Ascending aorta (tissue), 2 donors: ENCODE measurements at places on chromosomes 5 and 9. TPM values are rescaled to one million over a fixed set of nuclear protein-coding genes. Genes with fewer than 3 reads are reported as not detected.

OGN gene
- total RNA-seq: 156 TPM

NR5A1 gene
- 0.96 TPM for total RNA-seq

SLCO4C1 gene
- total RNA-seq: not detected

GRCh38 chr9:3976865-3977613 lies 322.8 kb downstream of the GLIS3 start:
- no peaks in the 10 kb centered on the region for H3K27me3 ChIP-seq
- DNase-seq: no peak
- H3K36me3 ChIP-seq: no peaks in the 10 kb centered on the region
- H3K27ac ChIP-seq: no peak overlapping the region

- H3K27ac ChIP-seq: no peak overlapping the region
- no peaks in the 10 kb centered on the region for H3K4me1 ChIP-seq
- no peaks in the 10 kb centered on the region for H3K27me3 ChIP-seq
- H3K4me3 ChIP-seq: no peak overlapping the region
- no peak for DNase-seq
- no peaks in the 10 kb centered on the region for H3K36me3 ChIP-seq
These were observed 1294.0 kb downstream of the MAT2B start for GRCh38 chr5:164799391-164799790.

- no peak for DNase-seq
- no peaks in the 10 kb centered on the region for H3K36me3 ChIP-seq
- no peaks in the 10 kb centered on the region for H3K27me3 ChIP-seq
- H3K4me1 ChIP-seq: no peaks in the 10 kb centered on the region
These were observed 168.5 kb upstream of the TNC start for GRCh38 chr9:115286411-115286810.

DNA sequence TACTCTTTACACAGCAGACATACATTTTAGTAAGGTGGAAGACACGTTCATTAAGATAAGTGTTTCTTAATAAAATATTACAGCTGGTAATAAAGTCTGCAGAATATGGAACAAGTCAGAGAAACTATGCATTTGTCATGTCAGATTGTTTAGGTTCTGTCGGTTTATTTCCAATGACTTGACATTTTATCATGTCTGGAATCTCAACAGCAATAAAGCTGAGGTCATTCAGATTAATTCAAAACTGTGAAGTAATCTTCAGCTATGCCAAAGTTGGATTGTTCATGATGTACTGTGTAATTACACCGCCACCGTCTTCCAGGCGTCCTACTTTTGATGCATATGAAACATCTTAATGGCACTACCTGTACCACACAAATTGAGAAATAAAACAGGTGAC lies 1032.6 kb downstream of the CDH12 start:
- H3K4me1 ChIP-seq: no peaks in the 10 kb centered on the region
- no peaks in the 10 kb centered on the region for H3K27me3 ChIP-seq
- no peak overlapping the region for H3K27ac ChIP-seq
- DNase-seq: no peak
- no peaks in the 10 kb centered on the region for H3K36me3 ChIP-seq
